ENCODE measurements at places on chromosomes 5 and 9. TPM values are rescaled to one million over a fixed set of nuclear protein-coding genes. Genes with fewer than 3 reads are reported as not detected.

PRDM9 gene
- total RNA-seq, result under 0.01 TPM

DNA sequence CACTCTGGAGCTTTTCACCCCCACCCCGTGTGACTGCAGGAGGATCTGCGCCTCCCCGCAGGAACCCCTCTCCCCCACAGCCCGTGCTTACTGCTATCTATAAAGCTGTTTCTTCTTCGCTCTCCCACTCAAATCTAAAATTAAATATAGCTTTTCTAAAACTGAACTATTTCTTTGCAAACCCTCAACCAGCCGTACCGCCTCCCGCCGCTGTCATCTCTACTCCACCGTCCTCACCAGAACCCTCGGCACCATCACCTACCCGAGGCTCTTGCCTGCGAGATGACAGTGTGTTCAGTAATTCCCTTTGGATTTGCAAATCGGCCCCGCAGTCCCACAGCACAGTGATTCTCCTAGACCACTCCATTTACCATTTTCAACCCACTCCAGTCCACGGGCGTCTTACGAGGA lies 13.6 kb downstream of the LPCAT1 start:
- DNase-seq, result no peak

FCN2 gene
- total RNA-seq, result not detected

DNA sequence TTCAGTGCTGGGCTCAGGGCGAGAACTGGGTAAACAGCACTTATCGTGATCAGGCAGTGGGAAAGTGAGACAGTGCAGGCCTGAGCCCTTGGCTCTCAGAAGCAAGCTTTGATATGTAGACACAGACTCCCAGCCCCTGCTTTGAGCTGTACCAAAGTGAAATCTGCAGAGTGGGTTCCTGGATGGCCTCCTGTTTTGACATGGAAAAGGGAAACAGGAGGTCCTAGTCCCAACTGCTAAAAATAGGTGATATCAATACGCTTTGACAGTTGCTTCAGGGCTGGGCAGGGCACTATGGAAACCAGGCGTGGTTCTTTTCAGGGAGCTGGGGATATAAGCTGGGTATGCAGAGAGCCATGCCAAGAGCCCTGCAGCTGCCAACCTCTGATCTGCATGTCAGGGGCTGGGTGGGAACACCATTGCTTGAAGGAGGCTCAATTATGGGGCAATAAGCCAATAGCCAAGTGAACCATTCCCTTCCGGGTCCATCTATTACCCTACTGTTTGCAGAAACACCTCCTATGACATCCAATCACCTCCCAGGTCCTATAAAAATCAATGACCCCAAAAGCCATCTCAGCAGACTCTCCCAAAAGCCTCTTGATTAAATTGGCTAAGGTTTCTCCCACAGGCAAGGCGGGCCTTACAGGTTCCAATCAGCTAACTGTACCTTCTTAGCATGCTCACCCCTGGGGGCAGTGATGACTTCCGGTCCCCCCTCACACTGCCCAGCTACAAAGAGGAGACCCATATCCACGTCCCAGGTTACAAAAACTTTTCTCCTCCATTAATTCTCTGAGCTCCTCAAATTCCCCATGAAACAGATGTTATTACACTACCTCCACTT lies 45.8 kb downstream of the EPB41L4B start:
- no peak for DNase-seq

DNA sequence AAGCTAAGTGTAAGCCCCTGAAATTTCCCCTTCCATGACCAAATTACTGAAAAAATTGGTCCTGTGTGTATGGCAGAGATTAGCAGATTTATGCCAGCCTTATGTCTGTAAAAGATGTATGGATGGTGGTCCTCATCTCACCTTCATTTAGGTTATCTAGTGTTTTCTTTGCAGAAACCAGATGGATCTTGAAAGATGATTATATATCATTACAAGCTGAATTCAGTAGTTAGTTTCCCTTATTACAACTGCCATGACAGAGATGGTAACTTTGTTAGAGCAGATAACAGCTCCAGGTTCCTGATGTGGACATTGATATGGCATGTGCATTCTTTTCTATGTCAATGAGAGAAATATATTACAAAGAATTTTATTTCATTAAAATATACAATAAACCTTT lies 1403.2 kb upstream of the CDH6 start:
- DNase-seq, result no peak

TRPM6 gene
- under 0.01 TPM for total RNA-seq

GRCh38 chr5:75869891-75870290 lies 152.7 kb upstream of the POC5 start:
- DNase-seq, result no peak

GRCh38 chr5:72508241-72509170 lies 1.3 kb upstream of the ZNF366 start:
- peak; percentile 91 for DNase-seq

- DNase-seq, result no peak
Observed at GRCh38 chr5:57537811-57538210, 55.2 kb upstream of the ACTBL2 start.

DNA sequence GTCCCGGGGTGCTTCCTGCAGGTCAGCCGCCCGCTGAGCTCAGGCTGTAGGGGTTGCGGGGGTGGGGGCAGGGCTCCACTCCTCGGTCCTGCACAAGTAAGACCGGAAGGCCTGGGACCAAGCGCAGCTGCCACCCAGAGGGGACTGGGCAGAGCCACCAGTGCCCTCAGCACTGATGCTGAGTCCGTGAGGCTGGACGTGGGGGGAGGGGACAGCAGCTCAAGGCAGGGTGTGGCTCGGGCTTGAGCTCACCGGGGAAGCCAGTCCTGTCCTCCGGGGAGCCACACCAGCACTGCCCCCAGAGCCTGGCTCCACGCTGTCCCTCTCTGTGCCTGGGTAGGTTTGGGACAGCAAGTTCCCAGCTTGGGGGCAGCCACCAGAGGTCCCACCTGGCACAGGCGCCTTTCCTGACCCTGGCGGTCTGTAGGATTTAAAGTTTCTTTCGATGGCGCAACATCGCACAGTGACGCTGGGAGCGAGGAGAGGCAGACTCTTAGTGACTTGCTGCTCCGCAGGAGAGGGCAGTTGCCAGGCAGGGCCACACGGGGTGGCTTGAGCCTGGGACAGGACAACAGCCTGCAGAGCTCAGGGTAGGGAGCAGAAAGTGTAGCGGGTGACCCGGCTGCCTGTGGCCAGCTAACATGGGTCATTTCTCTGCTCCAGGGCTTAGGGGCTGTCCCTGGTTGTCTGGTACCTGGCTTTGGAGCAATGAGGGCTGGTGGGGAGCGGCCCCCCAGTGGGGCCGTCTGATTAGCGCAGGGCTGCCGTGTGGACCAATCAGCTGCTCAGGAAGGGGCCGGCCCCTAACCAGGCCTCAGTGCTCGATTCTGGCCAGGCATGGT lies 5.7 kb downstream of the LCN1 start:
- no peak for DNase-seq

FBN2 gene
- 0.27 TPM for total RNA-seq

- DNase-seq, result no peak
Observed at GRCh38 chr5:59835800-59836199, 57.7 kb downstream of the PDE4D start.

LCN2 gene
- total RNA-seq, result 2.2 TPM

GRCh38 chr9:108219664-108220063 lies 636.1 kb downstream of the ACTL7B start:
- no peak for DNase-seq

DNA sequence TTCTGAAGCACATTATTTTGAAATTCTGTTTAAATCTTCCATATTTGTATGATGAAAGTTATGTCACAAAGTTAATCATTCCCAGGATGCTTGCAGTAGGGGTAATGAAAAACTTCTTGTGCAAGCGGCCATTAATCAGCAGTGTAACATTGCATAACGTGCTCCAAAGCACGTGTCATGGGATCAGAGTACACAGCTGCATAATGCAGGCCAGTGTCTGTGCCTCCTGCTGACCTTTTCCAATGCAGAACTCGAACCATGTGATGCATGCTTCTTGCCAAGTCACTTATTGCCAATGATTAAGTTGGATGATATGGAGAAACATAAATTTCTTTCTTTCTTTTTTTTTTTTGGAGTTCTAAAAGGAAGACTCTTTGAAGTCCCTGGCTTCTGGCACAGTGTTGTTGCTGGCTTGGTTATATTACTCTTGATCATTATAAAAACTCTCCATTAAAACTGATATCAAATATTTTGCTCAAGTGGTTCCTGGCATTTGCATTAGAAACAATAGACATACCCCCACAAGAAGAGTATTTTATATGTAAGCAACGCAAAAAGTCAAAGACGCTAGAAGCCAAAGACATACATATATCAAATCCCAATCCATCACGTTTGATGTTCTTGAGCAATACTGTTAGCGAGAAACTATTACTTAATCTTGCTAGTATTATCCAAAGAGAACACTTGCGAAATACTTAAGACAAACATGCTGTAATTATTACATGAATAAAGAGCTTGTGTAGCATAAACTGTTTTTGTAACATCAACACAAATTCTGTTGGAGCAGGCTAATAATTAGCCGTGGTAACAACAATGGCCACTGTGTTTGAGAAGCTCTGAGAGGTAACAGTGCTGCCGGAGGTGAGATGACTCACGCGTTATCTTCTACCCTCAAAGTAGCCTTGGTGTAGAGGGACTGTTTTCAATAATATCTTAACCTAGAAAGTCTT lies 164.2 kb downstream of the AUH start:
- no peak for DNase-seq

DNA sequence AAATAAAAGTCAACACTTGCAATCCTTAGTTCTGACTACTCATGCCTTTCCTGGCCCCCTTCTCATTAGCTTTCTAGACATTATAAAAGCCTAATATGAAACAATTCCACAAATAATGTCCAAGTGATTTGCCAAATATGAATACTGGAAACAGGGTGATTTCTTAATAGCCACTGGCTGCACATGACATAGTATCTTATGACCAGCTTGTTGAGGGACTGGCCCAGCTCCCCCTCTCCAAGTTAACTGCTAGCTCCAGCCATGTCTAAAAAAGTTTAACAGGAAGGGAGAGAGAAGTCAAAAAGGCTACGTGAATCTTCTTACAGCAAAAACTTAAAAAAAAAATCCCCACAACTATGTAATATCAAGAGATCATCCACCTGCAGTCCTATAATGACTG lies 1.5 kb downstream of the CERT1 start:
- peak; percentile 15 for DNase-seq

GRCh38 chr5:158573829-158574228 lies 525.9 kb downstream of the EBF1 start:
- no peak for DNase-seq

GAS1 gene
- total RNA-seq, result 0.27 TPM

- DNase-seq, result no peak
Observed at GRCh38 chr5:159207222-159207685, 2.1 kb downstream of the RNF145 start.

- DNase-seq, result no peak
Observed at GRCh38 chr5:139743804-139744203, 51.8 kb upstream of the PSD2 start.

- DNase-seq, result peak; percentile 7
Observed at GRCh38 chr5:135010502-135011354, 23.3 kb downstream of the PITX1 start.

- no peak for DNase-seq
Observed at GRCh38 chr9:114031948-114032840, 45.9 kb downstream of the AMBP start.

GRCh38 chr5:173668910-173669309 lies 52.5 kb upstream of the BOD1 start:
- no peak for DNase-seq

GRCh38 chr5:63961598-63962161 lies 565 bp downstream of the HTR1A start:
- DNase-seq, result no peak

FAF2 gene
- 15.9 TPM for total RNA-seq

PCDHAC1 gene
- under 0.01 TPM for total RNA-seq

DNA sequence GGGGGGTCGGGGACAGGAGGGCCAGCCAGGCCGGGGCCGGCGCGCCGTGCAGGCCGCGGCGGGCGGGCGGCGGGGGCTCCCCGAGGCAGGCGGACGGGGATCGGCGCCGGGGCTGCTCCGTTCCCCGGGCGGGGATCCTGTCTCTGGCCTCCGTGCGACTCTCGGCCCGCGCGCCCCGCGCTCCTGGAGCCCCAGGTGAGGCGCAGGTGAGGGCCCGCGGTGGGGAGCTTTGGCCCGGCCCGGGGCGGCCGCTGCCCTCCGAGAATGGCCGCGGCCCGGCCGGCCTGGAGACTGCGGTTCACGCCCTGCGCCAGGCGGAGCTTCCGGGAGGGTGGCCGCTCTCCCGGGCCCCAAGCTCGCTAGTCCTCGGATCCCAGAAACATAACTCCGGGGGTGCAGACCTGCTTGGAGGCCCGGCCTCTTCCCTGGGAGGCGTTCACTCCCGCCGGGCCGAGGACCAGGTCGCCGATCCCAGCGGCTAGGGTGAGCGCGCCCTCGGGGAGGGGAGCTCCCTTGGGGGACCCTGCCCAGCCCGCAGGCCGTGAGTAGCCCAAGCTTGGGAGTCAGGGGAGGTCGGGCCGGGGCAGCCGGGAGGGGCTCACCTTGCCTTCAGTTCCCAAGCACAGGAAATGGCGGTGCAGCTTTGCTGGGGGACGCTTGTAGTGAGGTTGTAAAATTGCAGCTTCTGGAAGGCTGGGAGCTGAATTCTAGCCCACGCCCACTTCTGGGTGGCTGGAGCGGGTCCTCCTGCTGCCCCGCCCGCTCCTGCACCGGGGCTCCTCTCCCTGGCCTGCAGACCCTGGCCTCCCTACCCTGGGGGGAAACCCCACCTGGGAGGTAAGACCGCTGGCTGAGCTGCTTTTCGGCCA lies 723 bp downstream of the PPP1R26 start:
- DNase-seq, result no peak

- peak; percentile 38 for DNase-seq
Observed at GRCh38 chr5:11619339-11620024, 284.8 kb downstream of the CTNND2 start.

- no peak for DNase-seq
Observed at GRCh38 chr5:177327539-177328522, 16.1 kb upstream of the MXD3 start.

- no peak for DNase-seq
Observed at GRCh38 chr5:109316634-109317033, 93.1 kb downstream of the PJA2 start.
